ENCODE measurements at places on chromosomes 7 and 10.

DNA sequence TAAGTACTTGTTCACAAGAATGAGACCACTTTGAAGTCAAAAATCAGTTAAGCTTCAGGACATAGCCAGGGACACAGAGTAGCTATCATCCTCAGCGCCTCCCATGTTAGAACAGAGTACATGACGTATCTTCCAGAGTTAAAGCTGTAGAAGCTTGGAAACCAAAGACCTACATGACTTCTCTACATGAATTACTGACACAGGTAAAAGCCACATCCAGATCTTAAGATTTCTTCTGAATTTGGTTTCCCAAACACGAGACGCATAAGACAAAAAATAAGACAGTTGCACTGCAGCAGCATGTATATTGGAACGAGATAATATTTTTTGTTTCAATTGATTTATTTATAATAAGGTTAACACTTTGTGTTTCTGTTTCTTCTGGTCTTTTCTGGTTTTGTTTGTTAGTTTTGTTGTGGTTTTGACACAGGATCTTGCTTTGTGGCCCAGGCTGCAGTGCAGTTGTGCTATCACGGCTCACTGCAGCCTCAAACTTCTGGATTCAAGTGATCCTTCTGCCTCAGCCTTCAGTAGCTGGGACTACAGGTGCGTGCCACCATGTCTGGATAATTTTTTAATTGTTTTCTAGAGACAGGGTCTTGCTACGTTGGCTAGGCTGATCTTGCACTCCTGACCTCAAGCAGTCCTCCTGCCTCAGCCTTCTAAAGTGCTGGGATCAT, 10.2 kb upstream of the EPC1 start:
- DNase-seq: no peak

GRCh38 chr10:110919971-110920881, 822 bp downstream of the SHOC2 start:
- DNase-seq: peak; percentile 30

DNA sequence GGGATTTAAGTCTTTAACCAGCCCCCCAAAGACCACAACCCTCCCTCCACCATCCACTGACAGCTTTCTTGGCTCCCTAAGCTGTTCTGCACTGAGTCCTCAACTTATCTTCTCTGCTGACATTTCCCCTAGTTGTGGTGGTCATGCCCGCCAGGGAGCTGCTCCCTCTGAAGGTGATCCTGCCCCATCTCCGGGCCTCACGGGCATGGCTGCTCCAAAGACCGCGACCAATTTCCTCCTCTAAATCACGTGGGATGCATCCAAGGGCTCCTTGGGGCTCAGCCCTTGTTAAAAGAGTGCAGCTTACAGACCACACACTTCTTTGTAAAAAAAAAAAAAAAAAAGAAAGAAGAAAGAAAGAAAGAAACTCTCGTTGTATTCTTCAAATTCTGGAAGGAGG, 27.1 kb upstream of the KLF6 start:
- no peak for DNase-seq

DNA sequence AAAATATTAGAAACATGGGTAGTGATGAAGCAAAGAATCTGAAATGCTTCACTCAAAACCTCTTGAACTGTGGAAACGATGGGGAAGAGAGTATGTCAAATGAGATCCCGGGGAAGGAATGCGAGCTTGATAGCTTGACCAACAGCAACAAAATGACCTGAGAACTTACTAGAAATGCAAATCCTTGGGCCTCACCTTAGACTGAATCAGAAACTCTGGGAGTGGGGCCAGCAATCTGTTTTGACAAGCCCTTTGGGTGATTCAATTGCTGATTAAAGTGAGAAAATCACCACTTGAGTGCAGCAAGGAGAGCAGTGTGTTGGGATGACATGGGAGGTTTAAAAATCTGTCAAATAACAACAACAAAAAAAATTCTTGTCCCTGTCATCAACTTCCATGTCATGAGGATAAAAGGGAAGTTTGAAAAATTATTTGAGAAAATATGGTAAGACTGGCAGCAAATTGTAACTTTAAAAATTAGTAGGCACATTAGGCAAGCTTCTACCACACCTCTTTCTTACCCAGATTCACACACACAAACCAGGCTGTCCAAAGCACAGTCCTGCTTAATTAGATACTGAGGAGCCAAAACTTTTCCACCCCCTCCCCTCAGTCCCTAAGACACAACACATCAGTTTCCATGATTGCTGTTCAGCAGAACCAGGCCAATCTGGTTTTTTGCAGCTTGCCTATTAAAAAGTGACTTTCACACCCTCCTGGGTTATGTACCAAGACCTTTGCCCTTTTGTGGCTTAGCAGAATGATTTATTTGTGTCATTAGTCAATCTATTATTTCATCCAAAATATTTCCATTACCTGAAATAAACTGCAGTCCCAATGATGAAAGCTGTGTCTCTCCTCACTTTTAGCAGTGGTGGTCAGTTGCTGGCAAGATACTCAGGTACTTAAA, 15.6 kb downstream of the CALCR start:
- DNase-seq: no peak

GRCh38 chr7:117862378-117862777, 10.9 kb downstream of the CTTNBP2 start:
- DNase-seq: no peak

All from activated CD4-positive, alpha-beta T cell treated with anti-CD3 and anti-CD28 coated beads for 48 hours (primary cell).